ENCODE measurements at places on chromosomes 5 and 9. TPM values are rescaled to one million over a fixed set of nuclear protein-coding genes. Genes with fewer than 3 reads are reported as not detected.
A peak's percentile ranks its signal among the peaks of the same experiment; 100 is the strongest.

- no peaks in the 10 kb centered on the region for H3K27me3 ChIP-seq
- no peak overlapping the region for H3K27ac ChIP-seq
- no peak for DNase-seq
Observed at GRCh38 chr5:41156739-41157138, 56.6 kb downstream of the C6 start.

PCDHGC3 gene
- total RNA-seq: 0.21 TPM

- no peaks in the 10 kb centered on the region for H3K27me3 ChIP-seq
- H3K27ac ChIP-seq: peak overlapping the region; percentile 46
- no peaks in the 10 kb centered on the region for H3K36me3 ChIP-seq
- H3K4me1 ChIP-seq: peaks cover 35% of the 10 kb centered on the region
- no peak for DNase-seq
Observed at GRCh38 chr9:35569206-35569605, 35.9 kb upstream of the TESK1 start.

DNA sequence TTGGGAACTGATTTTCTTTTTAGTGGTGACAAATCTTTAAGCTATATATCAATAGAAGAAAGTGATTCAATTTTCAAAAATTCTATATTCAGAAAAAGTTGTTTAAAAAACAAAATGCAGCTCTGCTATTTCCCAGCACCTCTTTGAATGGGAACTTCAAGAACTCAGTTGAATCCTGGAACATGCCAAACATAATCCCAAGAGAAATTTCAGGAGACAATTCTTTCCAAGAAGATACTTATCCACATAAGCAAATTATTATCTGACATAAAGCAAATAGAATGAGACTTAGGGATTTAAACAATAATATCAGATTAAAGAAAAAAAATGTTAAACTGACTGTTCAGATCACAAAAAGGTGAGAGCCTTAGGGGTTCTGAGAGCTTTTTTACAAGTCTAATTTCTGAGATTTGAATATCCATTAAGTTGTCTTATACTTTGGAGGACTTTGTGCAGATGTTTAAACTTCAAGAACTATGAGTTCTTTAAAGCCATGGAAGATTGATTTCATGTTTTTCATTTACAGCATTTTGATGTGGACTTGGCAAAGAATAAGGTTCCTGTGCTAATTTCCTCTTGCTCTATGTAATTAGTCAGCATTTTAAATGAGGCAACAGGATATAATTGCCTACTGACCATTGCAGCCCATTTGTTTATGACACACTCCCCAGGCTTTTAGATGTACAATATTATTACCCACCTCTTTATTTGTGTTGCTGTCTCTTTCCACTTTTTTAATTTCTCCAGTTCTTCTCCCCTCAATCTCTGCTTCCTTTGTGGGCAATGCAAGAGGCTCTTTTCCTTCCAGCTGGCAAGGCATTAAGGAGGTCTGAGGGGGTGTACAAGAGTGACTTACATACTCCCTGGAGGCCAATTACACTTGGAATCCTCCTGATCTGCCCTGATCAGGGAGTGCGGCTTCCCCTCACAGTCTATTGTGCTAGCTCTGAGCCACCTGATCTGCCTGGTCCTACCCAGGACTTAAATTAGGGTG, 419.1 kb downstream of the NR2F1-AS1 start:
- no peaks in the 10 kb centered on the region for H3K27me3 ChIP-seq
- H3K27ac ChIP-seq: no peak overlapping the region

DNA sequence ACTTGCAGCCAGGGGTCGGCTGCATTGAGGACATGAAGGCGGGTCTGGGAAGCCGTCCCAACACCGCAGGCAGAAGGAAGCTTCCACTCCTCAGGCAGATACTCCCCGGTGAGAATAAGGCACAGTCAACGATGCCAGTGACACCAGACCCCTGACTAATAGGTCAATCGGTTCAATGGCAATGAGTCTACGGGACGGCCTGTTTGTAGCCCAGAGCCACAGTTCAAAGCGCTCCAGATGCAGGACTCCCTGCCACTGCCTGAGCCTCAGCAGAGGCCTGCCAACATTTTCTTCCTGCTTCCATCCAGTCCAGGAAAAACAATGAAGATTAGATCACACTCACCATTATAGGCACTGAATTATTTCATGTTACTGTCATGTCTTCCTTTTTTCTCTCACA, 84.5 kb upstream of the SIMC1 start:
- H3K36me3 ChIP-seq: no peaks in the 10 kb centered on the region
- no peak overlapping the region for H3K27ac ChIP-seq
- H3K27me3 ChIP-seq: peaks cover 23% of the 10 kb centered on the region
- no peak for DNase-seq
- no peaks in the 10 kb centered on the region for H3K4me1 ChIP-seq

GRCh38 chr5:88426441-88426840, 157.8 kb upstream of the TMEM161B start:
- no peaks in the 10 kb centered on the region for H3K27me3 ChIP-seq
- no peaks in the 10 kb centered on the region for H3K4me1 ChIP-seq
- H3K36me3 ChIP-seq: no peaks in the 10 kb centered on the region
- no peak overlapping the region for H3K27ac ChIP-seq
- DNase-seq: no peak

GRCh38 chr9:99577351-99577750, 244.3 kb upstream of the NR4A3 start:
- H3K36me3 ChIP-seq: no peaks in the 10 kb centered on the region
- DNase-seq: no peak
- no peak overlapping the region for H3K4me3 ChIP-seq
- peaks cover 6% of the 10 kb centered on the region for H3K4me1 ChIP-seq

MORN5 gene
- total RNA-seq: not detected

GRCh38 chr9:88833946-88834345, 157.3 kb upstream of the S1PR3 start:
- no peak overlapping the region for H3K27ac ChIP-seq
- DNase-seq: no peak
- peaks cover 19% of the 10 kb centered on the region for H3K4me1 ChIP-seq
- no peak overlapping the region for H3K4me3 ChIP-seq
- peaks cover 70% of the 10 kb centered on the region for H3K27me3 ChIP-seq

GRCh38 chr9:91334053-91334452, 27.7 kb downstream of the AUH start:
- peak overlapping the region; percentile 49 for H3K27ac ChIP-seq
- peaks cover 36% of the 10 kb centered on the region for H3K4me1 ChIP-seq
- peaks cover 69% of the 10 kb centered on the region for H3K36me3 ChIP-seq
- H3K4me3 ChIP-seq: no peak overlapping the region
- no peaks in the 10 kb centered on the region for H3K27me3 ChIP-seq

SHOC1 gene
- not detected for total RNA-seq

KCNIP1 gene
- total RNA-seq: not detected

LCN2 gene
- total RNA-seq: not detected

FAM221B gene
- not detected for total RNA-seq

ELP1 gene
- 31.7 TPM for total RNA-seq

TLX3 gene
- not detected for total RNA-seq

ADAMTS16 gene
- not detected for total RNA-seq

MCC gene
- total RNA-seq: 1.6 TPM

DNA sequence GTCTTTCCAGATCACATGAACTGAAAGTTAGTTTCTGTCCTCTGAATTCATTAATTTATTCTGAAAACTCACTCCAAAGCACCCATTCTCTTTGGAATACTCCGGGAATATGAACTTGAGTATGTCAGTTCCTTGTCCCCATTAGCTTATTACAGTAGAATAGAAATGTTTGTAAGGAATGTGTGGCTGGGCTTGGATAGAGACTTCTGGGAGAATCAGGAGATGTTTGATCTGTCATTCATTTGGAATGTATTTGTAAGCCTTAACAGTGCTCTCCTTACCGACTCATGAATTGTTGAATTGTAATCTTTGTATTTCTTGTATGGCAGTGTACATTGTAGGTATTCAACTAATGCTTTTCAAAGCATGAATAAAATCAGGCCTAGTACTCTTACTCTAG, 548.4 kb downstream of the LRRC70 start:
- H3K36me3 ChIP-seq: no peaks in the 10 kb centered on the region
- H3K4me3 ChIP-seq: no peak overlapping the region
- no peaks in the 10 kb centered on the region for H3K27me3 ChIP-seq
- no peak overlapping the region for H3K27ac ChIP-seq
- no peaks in the 10 kb centered on the region for H3K4me1 ChIP-seq
- DNase-seq: no peak

- H3K4me1 ChIP-seq: no peaks in the 10 kb centered on the region
- DNase-seq: no peak
- H3K27me3 ChIP-seq: no peaks in the 10 kb centered on the region
- H3K36me3 ChIP-seq: no peaks in the 10 kb centered on the region
- H3K27ac ChIP-seq: no peak overlapping the region
Observed at GRCh38 chr5:155699385-155699784, 627.6 kb upstream of the SGCD start.

DNA sequence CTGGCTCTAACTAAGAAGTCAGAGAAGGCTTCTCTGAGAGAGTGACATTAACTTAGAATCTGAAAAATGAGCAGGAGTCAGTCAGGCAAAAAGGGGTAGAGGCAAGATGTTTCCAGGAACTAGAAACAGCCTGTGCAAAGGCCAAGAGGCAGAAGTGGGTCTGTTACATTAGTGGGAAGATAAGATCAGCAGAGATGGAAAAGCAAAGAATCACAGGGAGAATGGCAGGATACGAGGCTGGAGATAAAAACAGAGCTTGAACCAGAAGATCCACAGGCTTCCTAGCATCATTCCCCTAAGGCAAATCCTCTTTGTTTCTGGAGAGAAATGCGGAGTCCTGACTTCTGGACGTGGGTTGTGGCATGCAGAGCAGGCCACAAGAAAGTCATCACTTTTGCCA, 27.4 kb downstream of the ASTN2 start:
- DNase-seq: no peak
- H3K27ac ChIP-seq: no peak overlapping the region
- H3K27me3 ChIP-seq: no peaks in the 10 kb centered on the region

GRCh38 chr5:33867241-33867640, 24.5 kb downstream of the ADAMTS12 start:
- no peak overlapping the region for H3K27ac ChIP-seq
- H3K4me1 ChIP-seq: no peaks in the 10 kb centered on the region
- H3K27me3 ChIP-seq: peaks cover 8% of the 10 kb centered on the region
- H3K36me3 ChIP-seq: no peaks in the 10 kb centered on the region

DNA sequence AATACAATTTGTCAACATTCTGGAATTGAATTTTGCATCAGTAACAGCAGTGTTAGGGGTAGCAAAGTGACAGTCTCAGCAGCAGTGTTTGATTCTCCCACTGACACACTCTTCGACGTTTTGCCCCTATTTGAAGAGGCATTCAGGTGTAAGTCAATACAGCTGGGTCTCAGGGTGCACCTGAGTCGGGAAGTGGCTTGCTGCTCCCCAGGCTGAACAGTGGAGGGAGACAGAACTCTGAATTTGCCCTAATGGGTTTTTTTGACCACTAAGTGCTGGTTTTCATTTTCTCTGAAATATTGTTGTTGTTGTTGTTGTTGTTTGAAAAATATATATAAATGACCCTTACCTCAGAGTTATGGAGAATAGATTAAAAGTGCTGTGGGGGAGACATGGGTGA, 223.2 kb downstream of the TLR4 start:
- no peak overlapping the region for H3K4me3 ChIP-seq
- no peak overlapping the region for H3K27ac ChIP-seq
- no peaks in the 10 kb centered on the region for H3K27me3 ChIP-seq

REEP5 gene
- total RNA-seq: 83.4 TPM

RGMB gene
- 0.39 TPM for total RNA-seq

DNA sequence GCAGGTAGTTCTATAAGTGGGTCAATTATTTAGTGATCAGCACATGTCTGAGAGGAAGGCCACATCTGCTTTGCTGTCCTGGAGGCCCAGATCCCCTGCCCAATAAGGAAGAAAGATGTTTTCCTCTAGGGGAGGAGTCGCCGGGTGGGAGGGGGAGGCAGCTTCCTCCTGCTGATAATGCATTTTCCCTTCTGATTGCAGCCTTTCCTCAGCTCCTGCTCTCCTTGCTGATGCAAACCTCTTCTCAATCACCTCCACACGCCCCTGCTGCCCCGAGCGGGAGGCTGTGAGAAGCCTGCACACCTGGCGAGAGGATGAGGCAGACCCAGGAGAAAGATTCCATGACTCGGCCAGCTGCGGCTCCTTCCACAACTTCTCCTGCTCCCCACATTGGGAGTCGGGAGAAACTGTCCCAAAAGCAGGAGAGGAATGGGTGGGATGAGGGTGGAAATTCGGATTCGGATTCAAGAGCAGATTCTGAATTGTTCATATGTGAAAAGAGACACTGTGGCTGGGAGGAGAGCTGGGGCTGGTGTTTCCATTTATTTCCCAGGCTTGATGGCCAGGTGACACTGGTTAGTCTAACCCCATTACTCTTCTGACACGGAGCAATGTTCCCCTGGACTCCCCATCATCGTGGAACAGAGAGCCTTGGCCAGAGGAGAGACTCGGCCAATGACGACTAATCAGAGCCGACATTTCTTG, 6.8 kb upstream of the NTNG2 start:
- peaks cover 49% of the 10 kb centered on the region for H3K27me3 ChIP-seq
- DNase-seq: no peak
- no peak overlapping the region for H3K27ac ChIP-seq
- no peak overlapping the region for H3K4me3 ChIP-seq

ZNG1C gene
- 40.3 TPM for total RNA-seq

DNA sequence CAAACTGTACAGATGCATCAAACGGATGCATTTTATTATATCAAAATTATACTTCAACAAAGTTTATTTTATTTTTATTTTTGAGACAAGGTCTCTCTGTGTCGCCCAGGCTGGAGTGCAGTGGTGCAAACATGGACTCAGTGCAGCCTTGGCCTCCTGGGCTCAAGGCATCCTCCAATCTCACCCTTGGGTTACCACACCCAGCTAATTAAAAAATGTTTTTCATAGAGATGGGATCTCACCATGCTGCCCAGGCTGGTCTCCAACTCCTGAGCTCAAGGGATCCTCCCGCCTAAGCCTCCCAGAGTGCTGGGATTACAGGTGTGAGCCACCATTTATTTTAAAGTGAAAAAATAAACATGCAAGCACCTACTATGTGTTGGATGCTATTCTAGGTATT, 40.1 kb upstream of the STXBP1 start:
- peaks cover 55% of the 10 kb centered on the region for H3K4me1 ChIP-seq
- H3K4me3 ChIP-seq: no peak overlapping the region
- H3K36me3 ChIP-seq: no peaks in the 10 kb centered on the region
- H3K27ac ChIP-seq: peak overlapping the region; percentile 26

ABCA1 gene
- total RNA-seq: not detected

ETF1 gene
- total RNA-seq: 170 TPM

DNA sequence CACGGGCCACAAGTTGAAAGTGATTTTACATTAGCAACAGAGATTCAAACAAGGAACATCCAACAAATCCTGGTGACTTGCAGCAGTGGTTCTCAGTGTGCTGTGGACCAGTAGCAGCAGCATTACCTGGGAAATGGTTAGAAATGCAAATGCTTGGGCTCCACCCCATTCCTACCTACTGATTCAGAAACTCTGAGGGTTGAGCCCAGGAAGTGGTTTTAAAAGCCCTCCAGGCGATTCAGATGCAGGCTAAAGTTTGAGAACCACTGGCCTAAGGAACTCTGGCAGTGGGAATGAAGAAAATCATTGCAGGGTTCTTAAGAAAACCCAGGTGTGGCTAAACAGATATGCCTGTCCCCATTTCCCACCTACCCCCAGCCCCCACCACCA, 398.8 kb downstream of the ENC1 start:
- H3K27me3 ChIP-seq: peaks cover 23% of the 10 kb centered on the region
- no peak overlapping the region for H3K4me3 ChIP-seq
- DNase-seq: no peak
- no peaks in the 10 kb centered on the region for H3K36me3 ChIP-seq
- peaks cover 6% of the 10 kb centered on the region for H3K4me1 ChIP-seq
- H3K27ac ChIP-seq: no peak overlapping the region

- H3K27ac ChIP-seq: no peak overlapping the region
- H3K36me3 ChIP-seq: no peaks in the 10 kb centered on the region
- no peak for DNase-seq
- H3K27me3 ChIP-seq: no peaks in the 10 kb centered on the region
- no peak overlapping the region for H3K4me3 ChIP-seq
- no peaks in the 10 kb centered on the region for H3K4me1 ChIP-seq
Observed at GRCh38 chr5:179333796-179334761, 11.2 kb downstream of the ADAMTS2 start.

Measured in activated T-helper 2 cell treated with anti-CD3 and anti-CD28 coated beads, Interferon-gamma antibody, Interleukin-2, Interleukin-4, amounts not matched to agents 10 μg/mL and 5 μg/mL and 100 μg/mL, durations not matched to agents 14 hours and 24 hours and 36 hours (primary cell).